Smooth muscle cell of the pulmonary artery (primary cell): ENCODE measurements at places on chromosomes 6 and 20. TPM values are rescaled to one million over a fixed set of nuclear protein-coding genes. Genes with fewer than 3 reads are reported as not detected.

Gene TMEM14C
- total RNA-seq, result 85.8 and 86.8 TPM in 2 replicates

Gene OPN5
- not detected in 2 replicates for total RNA-seq

Gene FAM50B
- 11.1 and 11.7 TPM in 2 replicates for total RNA-seq

Gene C20orf96
- 2.9 and 5.0 TPM in 2 replicates for total RNA-seq

Gene FAM229B
- 16.7 and 21.2 TPM in 2 replicates for total RNA-seq
